Activated T-cell treated with anti-CD3 and anti-CD28 coated beads for 24 hours (primary cell): ENCODE measurements at places on chromosomes 4 and X.

DNA sequence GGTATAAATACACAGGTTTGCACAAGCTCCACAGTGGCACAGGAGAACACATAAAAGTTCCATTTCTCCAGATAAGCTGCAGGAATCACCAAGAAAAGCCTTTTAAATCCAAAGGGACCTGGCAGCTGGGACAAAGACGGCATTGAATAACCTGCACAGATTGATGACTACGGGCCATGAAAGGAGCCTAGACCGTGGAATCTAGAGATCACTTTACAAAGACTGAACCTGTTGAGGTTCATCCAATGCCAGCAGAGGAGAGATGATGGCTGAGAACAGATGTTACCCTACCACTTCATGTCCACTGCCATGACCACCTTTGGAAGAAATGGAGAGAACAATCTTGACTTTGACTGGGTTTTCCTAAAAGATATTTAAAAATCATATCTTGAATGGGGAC, 88.7 kb downstream of the PRSS12 start:
- no peak for DNase-seq

- no peak for DNase-seq
Measured at GRCh38 chr4:76017056-76017686, 6.1 kb downstream of the CXCL10 start.

GRCh38 chrX:66012094-66012534, 27.8 kb downstream of the VSIG4 start:
- no peak for DNase-seq

GRCh38 chr4:118307643-118308042, 45.2 kb downstream of the PRSS12 start:
- no peak for DNase-seq

- DNase-seq = no peak
Measured at GRCh38 chr4:187065396-187065795, 341.7 kb upstream of the FAT1 start.

- DNase-seq = no peak
Measured at GRCh38 chr4:85995361-85995760, 364.5 kb downstream of the MAPK10 start.

DNA sequence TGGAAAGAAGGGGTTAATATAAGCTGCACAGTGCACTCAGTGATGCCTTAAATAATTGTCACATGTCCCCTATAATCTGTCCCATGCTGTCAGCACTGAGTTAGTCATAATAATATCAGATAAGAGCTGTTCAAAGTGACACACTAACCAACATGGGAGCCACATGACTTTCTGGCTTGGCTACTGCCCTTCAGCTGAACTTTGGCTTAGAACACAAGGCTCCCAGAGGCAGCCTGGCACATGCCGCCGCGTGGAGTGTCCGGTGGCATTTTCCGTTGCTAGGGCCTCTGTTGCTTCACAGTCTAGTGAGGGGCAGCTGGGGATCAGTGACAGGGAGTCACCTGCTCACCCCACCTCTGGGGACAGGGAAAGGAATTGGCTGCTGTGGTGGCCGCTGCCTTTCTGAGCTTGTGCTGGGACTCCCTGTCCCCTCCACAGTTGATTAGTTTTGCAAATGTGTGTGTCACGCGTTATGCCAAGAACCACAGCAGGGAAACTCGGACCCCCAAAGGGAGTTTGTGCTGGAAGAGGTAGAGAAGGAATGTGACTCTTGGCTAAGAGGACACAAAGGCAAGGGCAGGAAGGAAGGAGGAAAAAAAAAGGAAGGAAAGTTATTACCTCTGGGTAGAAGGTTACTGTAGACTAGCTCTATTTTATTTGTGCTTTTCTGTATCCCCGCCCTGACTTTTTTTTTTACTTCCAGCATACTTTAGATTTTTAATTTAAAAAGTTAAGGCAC, 41.1 kb upstream of the PPARGC1A start:
- DNase-seq = no peak

GRCh38 chr4:13483768-13484121, 395 bp downstream of the RAB28 start:
- DNase-seq = no peak

GRCh38 chrX:134883137-134883700, 107.6 kb upstream of the SMIM10 start:
- DNase-seq = no peak

DNA sequence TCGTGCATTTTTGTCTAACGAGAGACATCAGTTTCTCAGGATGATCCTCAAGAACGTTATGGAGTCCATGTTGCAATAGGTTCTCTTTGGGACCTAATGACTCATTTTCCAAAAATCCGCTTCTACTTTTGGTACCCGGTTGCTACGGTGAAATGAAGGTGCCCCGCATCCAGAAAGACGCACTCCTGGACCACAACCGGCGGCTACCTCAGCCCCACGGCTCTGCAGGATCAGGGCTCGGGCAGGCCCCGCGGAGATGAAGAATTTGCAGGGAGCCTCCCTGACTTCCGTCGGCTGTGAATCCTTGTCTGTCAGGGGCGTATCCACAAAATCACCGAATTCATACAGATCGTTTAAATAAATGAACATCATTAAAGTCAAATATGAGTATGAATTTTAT, 15.6 kb downstream of the GTPBP6 start:
- DNase-seq = no peak

DNA sequence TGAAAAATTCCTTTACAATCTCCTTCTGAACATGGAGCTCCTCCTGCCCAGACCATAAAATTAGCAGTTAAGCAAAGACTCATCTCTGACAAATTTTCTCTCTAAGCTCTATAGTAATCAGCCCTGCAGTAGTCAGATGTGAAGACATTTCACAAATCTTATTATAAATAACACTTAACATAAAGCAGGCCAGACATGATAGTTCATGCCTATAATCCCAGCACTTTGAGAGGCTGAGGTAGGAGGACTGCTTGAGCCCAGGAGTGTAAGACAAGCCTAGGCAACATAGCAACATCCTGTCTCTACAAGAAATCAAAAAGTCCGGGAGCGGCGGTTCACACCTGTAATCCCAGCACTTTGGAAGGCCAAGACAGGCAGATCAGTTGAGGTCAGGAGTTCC, 29.9 kb downstream of the TRMT2B start:
- DNase-seq = no peak

GRCh38 chr4:102387552-102388150, 42.4 kb upstream of the SLC39A8 start:
- DNase-seq = no peak

DNA sequence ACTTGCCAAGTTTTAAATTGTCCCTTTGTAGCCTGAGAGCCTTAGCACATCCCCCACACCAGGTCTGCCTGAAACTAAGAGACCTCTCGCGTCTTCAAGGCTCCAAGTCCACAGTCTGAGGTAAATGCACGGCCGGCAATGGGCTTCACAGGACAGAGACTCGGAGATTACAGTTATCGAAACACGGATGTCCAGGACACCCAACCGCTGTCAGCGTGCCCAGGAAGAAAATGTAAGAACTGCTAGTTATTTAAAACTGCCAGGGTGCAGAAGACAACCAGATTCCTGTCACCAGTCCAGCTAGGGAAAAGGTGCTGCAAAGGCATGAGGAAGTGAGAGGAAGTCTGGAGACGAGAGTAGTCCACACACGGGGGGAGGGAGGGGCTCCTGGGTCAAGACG, 28.9 kb downstream of the ZNF827 start:
- no peak for DNase-seq

- DNase-seq = no peak
Measured at GRCh38 chr4:51836549-51836948, 6.4 kb upstream of the DCUN1D4 start.

DNA sequence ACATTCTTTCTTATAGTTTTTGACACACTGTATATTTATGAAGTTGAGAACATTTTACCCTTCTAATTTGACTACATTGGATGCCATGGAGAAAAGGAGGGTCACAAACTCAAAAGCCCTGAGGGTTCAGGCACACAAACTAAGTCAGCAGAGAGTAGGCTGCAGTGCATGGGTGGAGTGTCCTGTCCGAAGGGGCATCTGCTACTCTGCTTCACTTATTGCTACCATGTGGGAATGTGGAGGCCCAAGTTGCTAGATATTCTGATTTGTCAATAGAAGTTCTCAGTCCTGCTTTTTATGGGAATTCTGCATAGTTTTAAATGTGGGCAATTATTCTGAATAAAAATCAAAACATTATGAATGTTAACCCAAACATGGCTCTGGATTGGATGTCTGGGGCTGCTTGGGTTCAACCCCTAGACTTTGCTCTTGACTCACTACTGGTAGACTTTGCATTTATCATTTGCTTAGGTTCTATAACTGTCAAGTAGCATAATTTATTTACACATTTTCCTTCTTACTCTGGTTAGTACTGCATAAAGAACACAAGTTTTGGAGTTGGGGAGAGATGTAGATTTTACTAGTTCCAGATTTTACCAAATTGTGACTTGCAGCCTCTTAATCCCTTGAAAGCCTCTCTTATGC, 255.1 kb downstream of the SPRY1 start:
- DNase-seq = no peak

DNA sequence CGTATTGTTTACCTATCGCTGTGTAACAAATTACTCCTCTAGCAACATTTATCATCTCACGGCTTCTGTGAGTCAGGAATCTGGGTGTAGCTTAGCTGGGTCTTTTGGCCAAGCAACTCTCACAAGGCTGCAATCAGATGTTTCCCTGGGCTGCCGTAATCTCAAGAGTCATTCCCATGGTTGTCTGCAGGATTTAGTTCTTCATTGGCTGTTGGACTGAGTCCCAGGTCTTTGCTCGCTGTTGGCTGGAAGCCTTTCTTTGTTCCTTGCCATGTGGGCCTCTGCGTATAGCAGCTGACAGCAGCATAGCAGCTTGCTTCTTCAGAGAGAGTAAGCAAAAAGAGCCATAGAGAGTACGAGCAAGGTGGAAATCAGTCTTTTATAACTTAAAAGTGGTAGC, 16.8 kb downstream of the POLR2B start:
- no peak for DNase-seq

- no peak for DNase-seq
Measured at GRCh38 chr4:139331185-139331584, 28.9 kb upstream of the NDUFC1 start.

GRCh38 chr4:98232202-98232601, 29.0 kb upstream of the RAP1GDS1 start:
- DNase-seq = no peak

GRCh38 chrX:108516184-108516583, 76.5 kb downstream of the COL4A5 start:
- no peak for DNase-seq

- no peak for DNase-seq
Measured at GRCh38 chr4:10117359-10118047, 904 bp upstream of the WDR1 start.

DNA sequence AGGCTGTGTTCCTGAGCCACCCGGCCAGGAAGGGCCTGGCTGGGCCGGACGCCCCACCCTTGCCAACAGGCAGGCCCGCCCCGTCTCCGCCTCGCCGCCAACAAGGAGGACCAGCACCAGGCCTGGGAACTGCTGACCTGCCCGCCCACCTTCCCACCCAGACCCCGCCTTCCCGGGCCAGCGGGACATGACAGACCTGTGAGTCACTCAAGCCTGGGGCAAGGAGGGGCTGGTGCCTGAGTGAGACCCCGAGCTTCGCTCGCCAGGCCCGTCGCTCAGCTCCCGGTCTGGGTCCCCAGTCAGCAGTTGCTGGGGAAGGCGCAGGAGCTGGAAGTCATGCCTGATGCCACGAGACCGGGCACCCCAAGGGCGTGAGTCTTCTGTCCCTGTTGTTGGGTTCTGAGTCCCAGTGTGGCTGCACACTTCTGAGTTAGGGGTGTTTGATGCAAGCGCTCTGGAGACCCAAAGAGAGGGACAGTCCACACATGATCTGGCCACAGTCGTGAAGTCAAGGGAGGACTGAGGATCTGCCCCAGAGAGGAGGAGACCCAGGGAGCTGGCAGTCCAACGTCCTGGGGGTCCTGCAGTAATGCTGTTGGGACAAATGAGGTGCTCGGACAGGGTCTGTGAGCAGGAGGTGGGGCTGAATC, at the start of gene DNASE1L1:
Gene DNASE1L1, minus strand, starts transcription at position 33 of the 650 bp plus-strand sequence. CDS start 3,686 bp downstream, outside the sequence.
- no peak for DNase-seq

- no peak for DNase-seq
Measured at GRCh38 chr4:114479595-114479994, 119.0 kb upstream of the UGT8 start.
